ENCODE measurements at places on chromosomes 6 and 20.

GRCh38 chr20:61730631-61731362, 334.9 kb downstream of the TAF4 start:
- DNase-seq, result no peak

- DNase-seq, result peak; percentile 62
These were observed at the start of gene NINL for GRCh38 chr20:25584905-25585704. Gene NINL, minus strand, starts transcription at chr20:25585531. Its CDS starts 58,944 bp downstream, at chr20:25526587.

DNA sequence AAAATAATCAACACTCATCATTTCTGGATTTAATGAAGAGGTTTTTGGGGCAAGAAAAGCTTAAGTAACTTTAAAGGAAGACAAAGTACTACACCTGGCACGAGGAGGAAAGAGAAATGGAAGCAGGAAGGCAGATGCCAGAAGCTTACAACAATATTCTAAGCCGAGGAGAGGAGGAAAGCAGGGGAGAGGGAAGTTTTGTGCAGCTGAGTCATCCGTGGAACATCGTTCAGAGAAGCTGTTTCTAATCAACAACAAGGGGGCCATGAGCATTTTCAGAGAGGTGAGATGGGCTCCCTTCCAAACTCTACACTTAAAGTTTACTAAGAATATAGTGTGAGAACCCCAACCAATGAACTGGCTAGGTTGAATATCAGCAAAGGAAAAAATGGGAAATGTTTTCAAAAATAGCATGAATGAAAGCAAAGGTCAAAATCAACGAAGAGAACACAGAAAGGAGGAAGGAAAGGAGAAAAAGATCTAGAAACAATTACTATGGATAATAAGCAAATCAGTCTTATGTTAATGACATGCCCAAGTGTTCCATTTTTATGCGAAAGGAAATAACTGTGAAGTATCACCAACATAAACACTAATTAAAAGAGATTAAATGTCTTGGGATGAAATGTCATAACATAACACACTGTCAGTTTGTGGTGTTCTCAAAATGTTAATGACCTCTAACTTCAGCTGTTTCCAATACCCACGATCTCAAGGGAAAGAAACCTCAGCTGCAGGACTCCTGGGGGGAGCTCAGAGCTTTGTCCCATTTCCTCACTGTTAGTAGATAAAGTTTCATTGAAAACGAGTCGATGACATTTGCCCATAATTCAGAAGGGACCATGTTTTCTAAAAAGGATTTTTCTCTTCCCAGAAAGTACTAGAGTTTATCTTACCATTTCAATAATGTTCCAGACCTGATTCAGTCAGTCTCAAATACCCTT, 203.4 kb upstream of the STXBP5 start:
- peak; percentile 8 for DNase-seq

DNA sequence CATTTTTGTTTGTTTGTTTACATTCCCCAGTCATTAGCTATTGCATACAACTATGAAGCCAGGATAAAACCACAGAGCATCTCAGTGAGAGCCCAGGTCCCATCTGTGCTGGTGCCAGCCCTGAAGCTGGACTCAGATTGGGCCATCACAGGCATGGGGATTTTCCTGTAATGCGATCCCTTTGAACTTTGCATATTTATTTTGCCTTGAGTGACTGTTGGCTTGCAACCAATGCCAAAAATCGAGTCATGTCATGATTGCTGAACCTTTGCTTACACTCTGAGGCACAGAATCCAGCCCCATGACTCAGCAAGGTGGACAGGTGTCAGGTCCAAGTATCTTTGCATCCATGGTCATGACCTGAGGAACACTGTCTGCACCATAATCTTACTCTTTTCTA, 46.2 kb upstream of the GGTLC1 start:
- DNase-seq, result peak; percentile 71

DNA sequence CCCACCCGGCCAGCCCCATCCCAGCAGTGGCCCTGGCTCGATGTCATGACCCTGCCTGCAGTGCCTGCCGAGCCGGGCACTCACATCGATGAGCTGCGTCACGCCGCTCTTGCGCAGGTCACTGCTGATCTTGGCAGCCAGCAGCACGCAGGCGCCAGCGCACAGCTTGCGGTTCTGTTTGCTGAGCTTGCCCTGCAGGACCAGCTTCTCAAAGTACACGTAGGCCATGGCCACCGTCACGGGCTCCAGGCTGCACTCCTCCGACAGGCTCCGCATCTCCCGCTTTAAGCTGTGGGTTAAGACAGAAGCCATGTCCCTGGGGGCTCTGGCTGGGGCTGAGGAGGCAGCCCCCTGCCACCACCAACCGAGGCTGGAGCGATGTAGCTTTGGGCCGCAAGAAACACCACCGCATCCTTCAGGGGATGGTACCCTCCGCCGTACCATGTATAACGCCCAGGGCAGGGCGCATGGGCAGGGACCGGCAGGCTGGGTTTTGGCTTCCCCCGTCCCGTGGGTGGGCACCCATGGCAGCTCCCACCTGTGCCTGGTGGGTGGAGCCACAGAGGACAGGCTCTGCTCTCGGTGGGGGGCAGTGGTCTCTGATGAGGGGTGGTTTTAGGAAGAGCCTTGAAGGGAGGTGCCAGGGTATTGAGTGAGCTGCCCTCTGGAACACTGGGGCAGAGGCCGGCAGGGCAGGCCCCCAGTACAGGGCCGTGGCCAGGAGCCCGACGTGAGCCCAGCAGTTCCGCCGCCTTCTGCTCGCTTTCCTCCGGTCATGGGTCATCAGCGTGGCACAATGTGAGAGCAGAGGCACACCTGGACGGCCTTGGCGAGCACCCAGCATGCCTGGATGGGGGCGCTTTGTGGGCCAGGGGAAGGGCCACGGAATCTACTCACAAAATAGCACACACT, 4.5 kb downstream of the RPS21 start:
- no peak for DNase-seq

DNA sequence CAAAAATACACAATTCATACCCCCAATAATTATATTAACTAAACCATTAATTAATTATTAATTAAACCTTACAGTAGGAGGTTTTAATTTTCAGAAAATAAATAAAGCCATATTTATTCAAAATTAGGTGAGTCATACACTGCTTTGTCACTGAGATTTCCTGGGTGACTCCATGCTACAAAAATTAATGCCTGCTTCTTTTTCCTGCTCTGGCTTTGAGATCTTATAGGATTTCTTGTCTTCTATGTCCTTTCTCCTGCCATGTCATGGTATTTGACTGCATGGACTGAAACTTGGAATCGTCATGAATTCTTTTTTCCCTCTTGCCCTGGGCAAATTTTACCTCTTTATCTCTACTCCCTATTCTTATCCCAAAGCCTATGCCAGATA, 133.2 kb downstream of the PHACTR1 start:
- DNase-seq, result peak; percentile 22
